MV-4-11 (cell line): ENCODE measurements at places on chromosomes 12 and 14.
A peak's percentile ranks its signal among the peaks of the same experiment; 100 is the strongest.

DNA sequence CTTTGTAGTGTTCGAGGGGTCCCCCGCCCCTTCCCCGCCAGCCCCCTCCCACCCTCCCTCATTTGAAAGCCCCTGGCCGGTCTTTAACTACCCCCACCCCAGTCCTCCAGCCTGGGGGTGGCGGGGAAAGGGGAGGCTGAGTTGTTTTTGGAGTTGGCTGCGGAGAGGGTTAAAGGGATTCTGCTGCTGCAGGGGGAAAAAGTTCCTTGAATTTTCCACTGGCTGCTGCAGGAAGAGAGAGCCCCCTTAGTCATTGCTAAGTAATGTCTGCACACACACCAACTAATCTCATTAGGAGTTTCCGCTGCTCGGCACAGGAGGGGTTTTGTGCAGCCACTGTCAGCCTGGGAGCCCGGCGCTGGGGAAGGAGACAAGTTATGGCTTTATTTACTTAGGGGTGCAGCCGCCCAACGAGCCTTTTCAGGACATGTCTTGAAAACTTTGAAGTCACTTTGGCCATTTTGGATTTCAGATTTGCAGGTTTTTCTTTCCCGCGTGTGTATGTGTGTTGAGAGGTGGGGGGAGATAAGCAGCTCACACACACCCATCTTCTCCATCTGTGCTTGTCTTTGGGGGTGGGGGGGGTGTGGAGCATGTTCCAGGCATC lies 1.8 kb downstream of the ELK3 start:
- DNase-seq = no peak

- peak; percentile 60 for DNase-seq
These were observed 908 bp downstream of the ENTPD5 start for GRCh38 chr14:74018174-74018585.

GRCh38 chr12:119613319-119613936 lies 19.9 kb downstream of the TMEM233 start:
- DNase-seq = no peak

DNA sequence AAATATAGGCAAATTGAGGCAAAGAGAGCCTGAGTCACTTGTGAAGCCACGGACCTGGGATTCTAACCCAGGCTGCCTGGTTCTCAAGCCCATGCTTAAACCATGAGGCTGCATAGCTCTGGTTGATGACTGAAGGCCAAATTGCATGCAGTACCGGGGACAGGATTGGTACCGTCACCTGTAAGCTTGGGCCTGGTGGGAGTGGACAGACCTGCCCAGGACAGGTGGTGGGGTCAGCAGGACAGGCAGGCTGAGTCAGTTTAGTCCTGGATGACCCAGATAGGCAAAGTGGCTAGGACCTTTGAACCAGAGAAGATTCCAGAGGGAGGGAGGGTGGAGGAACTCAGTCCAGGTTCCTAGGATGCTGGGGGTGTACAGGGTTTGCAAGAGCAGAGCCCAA lies 25.8 kb downstream of the RIN3 start:
- no peak for DNase-seq

DNA sequence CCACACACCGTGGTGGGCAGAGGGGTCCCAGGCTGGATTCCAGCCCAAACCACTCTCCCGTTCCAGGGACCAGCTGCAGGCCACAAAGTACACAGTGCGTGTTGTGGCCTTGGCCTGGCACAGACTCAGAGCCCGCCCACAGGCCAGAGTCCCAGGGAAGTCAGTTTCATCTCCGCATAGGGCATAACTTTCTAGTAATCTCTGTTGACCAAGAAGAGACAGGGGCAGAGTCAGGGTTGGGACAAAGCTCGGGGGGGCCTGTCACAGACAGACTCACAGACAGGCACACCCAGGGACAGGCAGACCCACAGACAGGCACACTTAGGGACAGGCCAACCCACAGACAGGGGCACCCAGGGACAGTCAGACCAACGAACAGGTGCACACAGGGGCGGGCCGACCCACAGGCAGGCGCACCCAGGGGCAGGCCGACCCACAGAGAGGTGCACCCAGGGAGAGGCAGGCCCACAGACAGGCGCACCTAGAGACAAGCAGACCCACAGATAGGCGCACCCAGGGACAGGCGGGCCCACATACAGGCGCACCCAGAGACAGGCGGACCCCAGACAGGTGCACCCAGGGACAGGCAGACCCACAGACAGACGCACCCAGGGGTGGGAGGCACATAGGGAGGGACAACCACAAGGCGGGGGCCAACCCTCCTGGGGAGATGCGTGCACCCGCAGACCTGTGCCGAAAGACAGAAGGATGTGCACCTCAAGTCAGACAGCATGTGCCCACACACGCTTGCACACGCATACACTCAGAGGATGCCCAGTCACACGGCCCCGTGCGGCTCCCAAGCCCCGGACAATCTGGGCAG lies 323.3 kb upstream of the RTL1 start:
- no peak for DNase-seq

- no peak for DNase-seq
These were observed 28.2 kb downstream of the CACNA2D4 start for GRCh38 chr12:1890119-1890703.

DNA sequence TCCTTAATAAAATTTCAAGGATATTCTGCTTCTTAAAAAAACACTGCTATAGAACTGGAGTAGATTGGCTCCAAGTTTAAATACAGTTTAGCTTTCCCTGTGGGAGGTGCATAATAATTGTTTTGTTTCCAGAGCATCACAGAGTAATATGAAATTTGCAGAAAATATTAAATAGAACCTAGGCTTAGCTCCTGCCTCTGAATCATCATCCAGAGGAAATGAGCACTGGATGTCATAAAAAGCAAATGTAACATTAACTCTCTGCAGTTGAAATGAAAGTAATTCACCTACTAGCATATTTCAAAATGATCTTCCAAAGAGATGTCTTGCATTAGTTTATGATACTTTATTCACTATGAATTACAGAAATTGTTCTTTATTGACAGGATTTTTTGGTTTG lies 769.8 kb downstream of the C12orf50 start:
- DNase-seq = no peak
